ENCODE measurements at places on chromosomes 11 and 22.

GRCh38 chr11:103406357-103406756 lies 297.1 kb downstream of the DYNC2H1 start:
- no peak for DNase-seq

- DNase-seq = no peak
These were observed 3.2 kb downstream of the MMP11 start for GRCh38 chr22:23775779-23776375.

DNA sequence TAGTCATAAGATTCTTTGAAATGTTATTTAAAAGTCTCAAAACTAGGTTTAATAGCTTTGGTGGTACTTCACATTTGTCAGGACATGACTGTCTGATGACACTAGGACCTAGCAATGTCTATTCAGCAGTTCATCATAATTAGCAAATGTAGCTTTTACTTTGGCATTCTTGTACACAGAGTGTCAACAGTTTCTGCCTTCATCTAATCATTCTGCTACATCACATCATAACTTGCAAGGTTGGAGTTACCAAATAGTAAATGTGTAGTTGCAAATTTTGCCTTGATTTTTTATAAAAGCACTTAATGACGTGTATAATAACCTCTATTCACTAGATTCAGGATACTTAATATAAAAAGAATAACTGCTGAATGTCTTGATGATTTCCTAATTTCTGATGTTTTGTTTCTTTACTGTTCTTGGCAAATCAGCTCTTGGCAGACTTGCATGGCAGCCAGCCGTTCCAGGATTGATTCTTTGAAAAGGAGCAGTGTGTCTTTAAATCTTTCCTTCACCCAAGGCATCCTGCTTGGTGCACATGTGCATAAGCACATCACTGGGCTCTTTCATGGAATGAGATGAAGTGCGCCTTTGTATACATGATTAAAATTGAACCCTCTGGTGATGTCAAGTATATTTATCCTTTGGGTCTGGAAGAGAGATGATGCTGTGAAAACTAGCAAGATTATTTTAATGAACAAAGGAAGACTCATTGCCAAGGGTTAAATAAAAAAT lies 12.2 kb downstream of the FBXO7 start:
- DNase-seq = no peak

DNA sequence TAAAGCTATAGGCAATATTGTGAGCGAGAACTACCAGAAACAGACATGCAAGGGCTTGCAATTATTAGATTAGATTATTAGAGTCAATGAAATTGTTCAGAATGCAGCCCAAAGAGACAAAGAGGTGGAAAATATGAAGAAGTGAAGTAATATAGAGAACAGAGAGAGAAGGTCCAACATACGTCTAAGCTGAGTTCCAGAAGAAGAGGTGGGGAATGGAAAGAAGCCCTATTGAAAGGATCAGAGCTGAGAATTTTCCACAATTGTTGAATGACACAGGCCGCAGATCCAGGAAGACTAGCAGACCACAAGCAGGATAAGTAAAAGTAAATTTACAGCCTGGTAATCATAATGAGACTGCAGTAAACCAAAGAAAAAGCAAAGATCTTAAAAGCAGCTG lies 93.2 kb downstream of the EXT2 start:
- no peak for DNase-seq

DNA sequence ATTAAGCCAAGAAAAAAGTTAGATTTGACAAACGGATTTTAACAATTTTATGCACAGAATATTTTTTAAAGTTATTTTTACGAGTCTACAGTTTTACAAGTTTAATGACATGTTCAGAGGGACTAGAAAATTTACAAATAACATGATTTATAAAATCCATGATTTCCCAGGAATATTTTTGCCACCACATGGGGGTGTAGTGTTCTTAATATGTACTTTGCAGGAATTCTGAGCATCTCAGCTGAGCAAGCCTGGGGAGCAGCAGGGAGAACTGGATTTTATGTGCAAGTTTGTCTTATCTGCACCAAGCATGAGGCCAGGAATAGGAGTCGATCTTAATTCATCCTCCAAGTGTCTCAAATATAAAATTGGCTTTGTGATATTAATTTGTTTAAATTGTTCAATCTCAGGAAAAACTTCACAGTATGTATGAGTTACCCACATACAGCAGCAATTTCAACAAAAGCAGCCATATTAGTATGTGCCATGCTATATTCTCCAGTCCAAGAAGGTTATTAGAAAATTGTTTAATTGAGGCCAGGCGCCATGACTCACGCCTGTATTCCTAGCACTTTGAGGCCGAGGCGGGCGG lies 826.3 kb downstream of the DLG2 start:
- no peak for DNase-seq

DNA sequence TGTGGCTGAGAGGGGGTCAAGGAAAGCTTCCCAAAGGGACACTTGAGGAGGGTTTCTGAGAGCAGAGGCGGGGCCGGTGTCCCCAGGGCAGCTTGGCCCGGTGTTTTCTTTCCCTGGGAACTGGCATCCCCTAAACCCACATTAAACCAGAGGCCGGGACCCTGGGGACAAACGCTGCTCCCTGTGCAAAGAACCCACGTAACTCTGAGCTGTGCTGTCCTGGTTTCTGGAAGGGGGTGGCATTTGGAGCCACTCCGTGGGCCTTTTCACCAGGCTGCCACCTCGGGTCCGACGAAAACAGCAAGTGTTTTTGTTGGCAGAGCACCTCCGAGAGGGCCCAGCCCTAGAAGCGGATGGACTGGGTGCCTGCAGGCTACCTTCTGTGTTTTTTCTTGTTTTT lies 100.2 kb upstream of the ANO1 start:
- DNase-seq = no peak

DNA sequence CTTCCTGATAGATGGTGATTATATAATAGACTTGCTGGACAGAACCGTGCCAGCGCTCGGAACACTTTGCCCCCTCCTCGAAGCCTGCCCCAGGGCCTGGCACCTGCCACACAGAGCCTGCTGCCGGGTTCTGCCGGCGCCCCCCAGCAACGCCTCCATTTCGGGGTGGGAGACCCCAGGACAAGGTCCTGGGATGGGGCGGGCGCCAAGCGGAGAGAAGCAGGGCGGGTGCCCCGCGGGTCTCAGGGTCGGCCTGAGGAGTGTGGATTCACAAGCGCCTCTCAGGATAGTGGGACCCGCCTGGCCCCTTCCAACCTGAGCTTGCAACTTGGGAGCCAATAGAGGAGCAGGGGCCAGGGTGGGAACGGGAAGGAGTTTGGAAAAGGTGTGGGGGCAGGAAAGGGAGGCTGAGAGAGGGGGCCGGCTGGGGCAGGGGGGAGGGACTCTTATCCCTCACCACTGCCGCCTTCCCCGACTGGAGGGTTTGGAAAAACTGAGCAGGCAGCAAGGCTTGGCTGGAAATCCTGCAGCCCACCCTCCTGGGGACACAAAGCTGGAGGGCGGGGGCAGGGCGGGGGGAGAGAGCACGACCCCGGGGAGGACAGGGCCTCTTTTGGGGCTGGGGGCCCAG lies 3.3 kb upstream of the BCL9L start:
- DNase-seq = no peak

DNA sequence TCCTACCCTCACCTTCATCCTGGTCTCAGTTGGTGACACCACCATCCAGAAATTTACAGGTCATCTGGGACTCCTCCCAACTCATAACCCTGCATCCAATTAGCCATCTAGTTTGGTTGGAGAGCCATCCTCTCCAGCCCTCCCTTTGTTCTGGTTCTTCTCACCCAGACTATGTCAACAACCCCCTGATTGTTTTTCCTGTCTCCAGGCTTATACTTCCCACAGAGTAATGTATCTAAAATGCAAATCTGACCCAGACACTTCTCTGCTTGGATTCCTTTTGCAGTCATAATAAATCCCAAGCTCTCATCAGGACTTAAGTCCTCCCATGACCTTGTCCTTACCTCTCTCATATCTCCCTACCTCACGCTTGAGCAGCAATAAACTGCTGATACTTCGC lies 3.0 kb downstream of the TTC12 start:
- DNase-seq = no peak
